ENCODE measurements at places on chromosomes 3 and 15.

DNA sequence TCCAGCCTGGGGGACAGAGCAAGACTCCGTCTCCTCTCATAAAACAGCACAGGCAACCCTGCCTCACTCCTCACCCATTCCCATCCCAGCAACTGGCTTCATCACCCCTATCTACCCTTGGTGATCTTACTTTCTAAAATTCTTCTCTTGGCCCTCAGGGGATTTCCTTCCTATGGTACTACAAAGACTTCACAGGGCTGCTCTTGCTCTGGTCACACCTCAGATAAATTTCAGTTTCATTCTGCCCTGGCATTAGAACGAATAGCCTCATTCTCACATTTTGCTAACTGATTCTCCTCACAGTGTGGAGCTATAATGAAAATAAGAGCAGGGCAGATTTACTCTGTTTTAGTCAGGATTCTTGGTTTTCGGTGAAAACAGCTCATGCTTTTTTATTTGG is 22.1 kb upstream of the CRBN start:
- no peak for DNase-seq

DNA sequence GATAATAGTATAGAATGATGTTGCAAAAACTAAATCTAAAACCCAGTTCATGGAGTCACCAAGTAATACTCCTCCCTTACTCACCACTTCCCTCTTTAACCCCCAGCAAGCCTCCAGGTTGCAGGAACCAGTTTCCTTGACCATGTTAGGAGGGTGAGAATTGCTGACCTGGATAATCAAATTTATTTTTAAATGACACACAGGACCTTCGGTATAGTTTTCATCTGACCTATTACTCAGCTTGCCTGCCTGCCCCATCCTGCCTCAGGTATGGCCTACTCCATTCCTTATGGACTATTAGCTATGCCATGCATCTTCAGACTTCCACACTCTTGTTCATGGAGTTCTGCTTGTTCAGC is 883 bp downstream of the RTP4 start:
- DNase-seq = no peak

DNA sequence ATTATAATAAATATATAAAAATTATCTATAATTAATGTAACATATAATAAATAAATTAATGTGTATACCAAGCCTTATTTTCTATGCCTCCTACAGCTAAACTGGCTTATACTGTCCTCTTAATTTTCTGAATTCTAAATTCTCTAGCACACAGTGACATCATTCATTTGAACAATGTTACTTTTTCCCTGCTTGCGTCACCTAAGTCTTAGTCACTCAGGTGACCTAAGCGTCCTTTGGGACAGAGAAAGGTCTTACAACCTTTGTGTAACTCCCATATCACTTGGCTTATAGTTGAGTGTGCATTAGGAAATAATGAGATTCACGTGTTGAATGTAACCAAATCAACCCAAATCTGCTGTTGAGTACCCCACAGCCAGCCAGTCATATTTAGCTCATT is 48.5 kb upstream of the KCNMB2 start:
- DNase-seq = no peak

GRCh38 chr3:72177075-72178050 is 392.4 kb upstream of the PROK2 start:
- DNase-seq = no peak

DNA sequence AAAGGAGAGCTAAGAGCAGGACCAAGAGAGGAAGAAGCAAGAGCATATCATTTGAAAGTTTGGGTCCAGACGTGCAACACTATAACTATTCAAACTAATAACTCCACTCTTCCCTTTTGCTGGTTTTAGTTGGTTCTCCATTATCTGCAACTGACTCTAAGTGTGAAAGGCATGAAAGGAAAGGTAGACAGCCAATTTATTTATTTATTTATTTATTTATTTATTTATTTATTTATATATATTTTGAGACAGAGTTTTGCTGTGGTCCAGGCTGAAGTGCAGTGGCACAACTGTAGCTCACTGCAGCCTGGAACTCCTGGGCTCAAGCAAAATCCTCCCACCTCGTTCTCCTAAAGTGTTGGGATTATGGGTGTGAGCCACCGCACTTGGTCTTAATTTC is 22.1 kb upstream of the PIK3CB start:
- no peak for DNase-seq

GRCh38 chr3:141877911-141878310 is 1.5 kb downstream of the ATP1B3 start:
- DNase-seq = no peak

All from bone marrow (tissue), 2 donors.